ENCODE measurements at places on chromosomes 12 and 14.

- DNase-seq = no peak
Measured at GRCh38 chr12:115683240-115683780, 594.2 kb downstream of the MED13L start.

DNA sequence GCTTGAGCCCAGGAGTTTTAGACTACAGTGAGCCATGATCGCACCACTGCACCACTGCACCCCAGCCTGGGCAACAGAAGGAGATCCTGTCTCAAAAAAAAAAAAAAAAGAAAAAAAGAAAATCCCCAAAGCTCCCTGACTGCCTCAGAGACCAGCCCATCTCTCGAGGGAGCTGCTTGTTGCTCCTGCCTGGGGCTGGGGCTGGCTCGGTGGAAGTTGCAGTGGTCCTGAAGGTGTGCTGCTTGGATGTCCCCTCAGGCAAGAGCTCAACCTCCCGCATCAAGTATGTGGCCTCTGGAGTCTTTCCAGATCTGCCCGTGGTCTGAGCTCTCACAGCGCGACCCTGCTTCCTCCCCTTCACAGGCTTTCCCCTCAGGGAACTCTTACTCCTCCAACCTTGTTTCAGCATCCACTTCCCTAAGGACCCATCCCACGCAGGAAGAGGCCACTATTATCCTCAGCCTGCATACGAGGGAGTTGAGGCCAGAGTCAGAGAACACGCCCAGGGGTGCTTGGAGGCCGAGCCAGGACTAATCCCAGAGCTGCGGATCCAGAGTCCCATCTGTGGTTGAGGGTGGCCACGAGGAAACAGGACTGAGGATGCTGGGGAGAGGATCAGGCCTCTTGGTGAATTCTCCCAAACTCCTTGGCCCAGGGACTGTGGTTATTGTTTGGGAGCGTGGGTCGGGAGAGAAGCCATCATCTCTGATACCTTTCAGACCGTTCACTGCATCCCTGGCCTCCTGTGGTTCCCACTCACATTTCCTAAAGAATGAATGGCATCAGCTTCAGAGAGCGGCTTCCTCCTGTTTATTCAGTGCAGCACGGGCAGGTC lies 624.6 kb downstream of the AACS start:
- DNase-seq = no peak

DNA sequence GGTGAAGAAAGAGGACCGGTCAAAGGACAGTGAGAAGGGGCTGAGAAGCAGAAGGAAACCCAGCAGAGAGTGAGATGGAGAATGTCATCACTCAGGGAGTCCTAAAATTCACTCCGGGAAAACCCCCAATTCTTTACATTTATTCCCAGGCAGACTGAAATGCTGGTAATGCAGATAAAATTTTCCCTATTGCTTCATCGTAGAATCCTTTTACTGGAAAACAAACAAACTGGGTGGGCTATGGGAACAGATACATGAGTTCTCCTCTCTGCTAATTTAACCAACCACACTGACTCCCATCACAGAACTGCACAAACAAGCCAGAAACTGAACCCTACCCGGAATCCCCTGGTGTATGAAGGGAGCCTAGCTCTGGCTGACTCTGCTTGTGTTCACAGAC lies 20.9 kb downstream of the HEBP1 start:
- no peak for DNase-seq

DNA sequence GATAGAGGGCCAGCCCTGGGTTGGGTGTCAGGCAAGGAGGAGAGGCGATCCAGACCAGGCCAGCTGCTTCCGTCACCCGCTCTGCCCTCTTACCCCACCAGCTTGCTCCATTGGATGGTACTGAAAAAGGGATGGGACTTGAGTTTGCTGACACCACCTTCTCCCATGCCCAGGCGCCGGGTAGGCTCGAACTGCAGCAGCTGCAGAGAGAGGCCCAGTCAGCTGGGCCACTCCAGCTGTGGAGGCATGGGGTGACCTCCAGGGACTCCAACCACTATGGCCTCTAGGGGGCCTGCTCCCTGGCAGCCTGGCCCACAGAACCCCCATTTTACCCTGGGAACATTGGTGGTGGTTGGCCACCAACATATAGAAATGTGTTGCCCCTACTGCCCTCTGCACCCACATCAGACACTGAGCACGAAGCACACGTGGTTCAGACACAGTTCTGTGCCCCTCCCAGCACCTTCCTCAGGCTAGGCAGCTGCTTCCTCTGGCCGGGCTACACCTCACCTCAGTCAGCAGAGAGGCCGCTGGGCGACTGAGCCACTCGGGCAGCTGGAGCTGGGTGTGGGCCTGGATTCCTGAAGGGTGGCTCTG lies 16.0 kb downstream of the RPS6KL1 start:
- no peak for DNase-seq

DNA sequence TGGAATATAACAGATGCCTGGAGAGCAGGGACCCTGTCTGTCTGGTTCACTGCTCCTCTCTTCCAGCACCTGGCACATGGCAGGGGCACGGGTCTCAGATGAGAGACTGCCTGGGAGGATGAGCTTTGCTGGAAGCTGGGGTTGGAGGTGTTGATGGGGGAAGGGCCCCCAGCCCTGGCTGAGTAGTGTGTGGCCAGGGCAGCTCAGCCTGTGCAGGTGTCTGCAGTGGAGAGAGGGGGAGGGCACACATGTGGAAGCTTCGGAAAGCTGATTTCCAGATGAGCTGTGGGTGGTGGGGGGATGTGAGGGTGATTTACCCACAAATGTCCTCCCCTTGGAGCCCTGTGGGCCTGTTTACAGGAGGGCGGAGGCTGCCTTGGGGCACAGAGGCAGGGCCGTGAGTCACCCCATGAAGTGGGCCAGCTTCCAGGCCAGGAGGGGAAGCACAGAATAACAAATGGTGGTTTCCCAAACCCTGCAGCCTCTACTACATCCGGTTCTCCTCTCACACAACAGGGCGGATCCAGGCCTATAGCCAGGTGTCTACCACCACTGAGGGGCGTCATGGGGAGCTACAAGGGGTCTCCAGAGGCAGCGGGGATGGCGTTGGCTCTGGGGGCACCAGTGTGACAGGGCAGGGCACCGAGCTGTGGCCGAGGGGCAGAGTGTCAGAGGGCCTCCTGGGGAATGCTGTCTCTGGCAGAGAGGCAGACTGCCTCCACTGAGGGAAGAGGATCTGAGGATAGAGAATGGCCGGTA lies 11.0 kb downstream of the KRT7 start:
- DNase-seq = peak; percentile 81
